Activated CD4-positive, alpha-beta T cell treated with anti-CD3 and anti-CD28 coated beads, Interleukin-2, amount 50 U/mL, for 48 hours (primary cell): ENCODE measurements at places on chromosomes 2 and 18.

GRCh38 chr2:198691236-198691635, 766.5 kb downstream of the SATB2 start:
- no peak for DNase-seq

- peak; percentile 35 for DNase-seq
Measured at GRCh38 chr2:23380562-23381065, 4.4 kb upstream of the KLHL29 start.

DNA sequence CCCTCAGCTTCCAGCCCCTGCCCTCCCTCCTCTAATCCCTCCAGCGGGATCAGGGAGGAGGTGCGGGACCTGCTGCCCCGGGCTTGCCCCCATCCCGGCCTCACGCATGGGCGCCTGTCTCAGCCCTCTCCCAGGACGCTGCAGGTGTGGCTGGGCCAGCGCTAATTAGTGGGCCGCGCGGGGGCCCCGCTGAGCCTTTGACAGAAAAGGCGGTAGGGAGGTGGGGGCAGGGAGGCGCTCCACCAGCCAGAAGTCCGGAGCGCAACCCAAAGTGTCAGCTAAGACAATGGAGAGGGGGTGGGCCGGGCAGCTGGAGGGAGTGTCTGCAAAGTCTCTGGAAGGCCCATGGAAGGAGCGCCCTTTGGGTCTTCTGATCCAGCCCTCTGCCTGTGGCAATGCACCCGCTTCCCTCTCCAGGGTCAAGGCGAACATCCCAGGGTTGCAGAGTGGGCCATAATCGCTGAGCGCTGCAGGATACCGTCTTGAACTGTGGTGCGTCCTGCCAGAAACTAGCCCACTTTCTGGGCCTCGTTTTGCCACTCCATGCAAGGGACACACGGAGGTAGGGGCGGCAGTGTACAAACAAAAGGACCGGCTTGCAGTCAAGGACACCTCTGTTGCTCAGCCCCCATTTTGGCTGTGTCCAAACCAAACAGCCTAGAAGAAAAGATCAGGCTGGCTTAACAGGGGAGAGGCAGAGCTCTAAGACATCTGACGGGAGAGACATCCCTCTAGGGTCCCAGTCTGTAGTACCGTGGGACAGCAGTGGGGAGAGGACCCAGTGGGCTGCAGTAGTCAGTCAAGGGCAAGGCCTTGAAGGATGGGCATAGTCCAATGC, 3.5 kb downstream of the ATP6V1B1 start:
- DNase-seq: no peak

GRCh38 chr2:186949726-186950256, 100.8 kb upstream of the ZSWIM2 start:
- no peak for DNase-seq

- no peak for DNase-seq
Measured at GRCh38 chr2:215413974-215414373, 21.9 kb downstream of the FN1 start.

GRCh38 chr2:84879584-84880394, 1.1 kb downstream of the TRABD2A start:
- DNase-seq: no peak

DNA sequence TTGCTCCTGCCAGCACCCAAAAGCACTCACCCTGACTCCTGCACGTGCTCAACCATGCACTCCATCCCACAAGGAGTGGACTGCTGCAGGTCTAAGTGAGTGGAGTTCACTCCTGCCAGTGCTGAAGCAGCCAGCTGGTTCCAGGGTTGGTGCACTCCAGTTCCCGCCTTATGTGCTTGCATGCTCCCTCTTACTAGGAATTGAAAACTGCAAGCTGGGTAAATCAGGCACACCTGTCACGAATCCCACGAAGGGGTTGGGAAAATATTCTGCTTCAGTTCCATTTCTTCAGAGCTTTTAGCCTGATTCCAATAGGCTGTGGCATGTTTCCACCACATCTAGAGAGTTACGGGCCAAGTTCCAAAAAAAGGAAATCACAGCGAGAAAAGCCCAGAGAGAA, 1365.5 kb upstream of the CHAC2 start:
- no peak for DNase-seq

DNA sequence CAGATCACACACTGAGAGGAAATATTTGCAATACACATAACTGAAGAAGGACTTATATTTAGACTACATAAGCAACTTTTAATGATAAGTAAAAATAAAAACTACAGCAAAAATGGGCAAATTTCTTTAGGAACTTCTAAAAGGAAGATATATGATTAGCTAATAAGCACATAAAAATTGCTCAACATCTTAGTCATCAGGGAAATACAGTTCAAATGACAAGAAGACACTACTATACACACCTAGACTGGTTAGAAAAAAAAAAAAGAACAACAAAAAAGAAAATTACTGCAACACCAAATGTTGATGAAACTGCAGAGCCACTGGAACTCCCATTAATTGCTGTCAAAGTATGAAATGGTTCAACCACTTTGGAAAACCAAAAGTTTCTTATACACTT, 1247.5 kb upstream of the ACVR2A start:
- DNase-seq: no peak

DNA sequence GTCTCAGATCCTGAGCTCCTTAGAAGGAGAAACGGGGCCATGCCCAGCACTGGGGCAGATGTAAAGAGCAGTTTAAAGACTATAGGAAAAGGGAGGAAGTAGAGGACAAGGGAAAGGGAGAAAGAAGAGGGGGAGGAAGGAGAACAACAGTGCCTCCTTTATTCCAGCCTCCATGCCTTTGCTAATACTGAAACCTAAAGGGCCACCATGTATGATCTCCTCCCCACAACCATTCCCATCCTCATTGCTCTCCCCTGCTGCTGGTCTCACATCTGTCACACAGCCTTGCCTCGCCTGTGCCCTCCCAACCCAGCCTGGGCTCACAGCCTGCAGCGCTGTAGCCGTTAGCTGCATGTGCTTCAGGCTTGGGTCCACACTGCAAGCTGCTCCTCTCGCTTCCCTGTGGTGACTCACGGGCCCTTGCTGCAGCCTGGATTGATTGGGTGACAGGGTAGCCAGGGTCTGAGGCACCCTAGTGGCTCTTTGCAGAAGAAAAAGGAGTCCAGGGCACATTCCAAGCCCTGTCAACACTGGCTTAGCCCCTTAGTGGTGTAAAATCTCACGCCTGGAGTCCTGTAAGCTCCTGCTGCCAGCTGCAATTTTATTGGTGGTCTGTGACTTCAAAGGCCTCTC, 281.9 kb downstream of the SRBD1 start:
- DNase-seq: no peak

DNA sequence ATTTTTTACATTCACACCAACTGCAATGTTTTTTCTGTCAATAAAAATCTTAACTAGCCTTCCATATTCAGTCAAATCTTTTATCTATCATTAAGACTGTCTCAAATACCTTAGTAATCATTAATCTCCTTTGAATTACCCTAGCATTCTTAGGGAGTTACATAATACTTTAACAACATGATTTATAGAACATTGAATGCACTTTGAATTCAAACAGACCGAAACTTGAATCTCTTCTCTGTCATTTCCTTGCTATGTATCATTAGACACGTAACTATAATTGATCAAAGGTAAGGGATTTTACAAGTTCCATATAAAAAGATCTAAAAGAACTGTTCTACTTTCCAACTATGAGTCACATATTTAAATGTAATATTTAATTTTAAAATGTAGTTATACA, 330.9 kb downstream of the RIT2 start:
- DNase-seq: no peak

- DNase-seq: peak; percentile 83
Measured at GRCh38 chr2:96527286-96528005, 9.1 kb upstream of the ARID5A start.

GRCh38 chr18:22082408-22082807, 87.0 kb upstream of the GATA6 start:
- DNase-seq: no peak

DNA sequence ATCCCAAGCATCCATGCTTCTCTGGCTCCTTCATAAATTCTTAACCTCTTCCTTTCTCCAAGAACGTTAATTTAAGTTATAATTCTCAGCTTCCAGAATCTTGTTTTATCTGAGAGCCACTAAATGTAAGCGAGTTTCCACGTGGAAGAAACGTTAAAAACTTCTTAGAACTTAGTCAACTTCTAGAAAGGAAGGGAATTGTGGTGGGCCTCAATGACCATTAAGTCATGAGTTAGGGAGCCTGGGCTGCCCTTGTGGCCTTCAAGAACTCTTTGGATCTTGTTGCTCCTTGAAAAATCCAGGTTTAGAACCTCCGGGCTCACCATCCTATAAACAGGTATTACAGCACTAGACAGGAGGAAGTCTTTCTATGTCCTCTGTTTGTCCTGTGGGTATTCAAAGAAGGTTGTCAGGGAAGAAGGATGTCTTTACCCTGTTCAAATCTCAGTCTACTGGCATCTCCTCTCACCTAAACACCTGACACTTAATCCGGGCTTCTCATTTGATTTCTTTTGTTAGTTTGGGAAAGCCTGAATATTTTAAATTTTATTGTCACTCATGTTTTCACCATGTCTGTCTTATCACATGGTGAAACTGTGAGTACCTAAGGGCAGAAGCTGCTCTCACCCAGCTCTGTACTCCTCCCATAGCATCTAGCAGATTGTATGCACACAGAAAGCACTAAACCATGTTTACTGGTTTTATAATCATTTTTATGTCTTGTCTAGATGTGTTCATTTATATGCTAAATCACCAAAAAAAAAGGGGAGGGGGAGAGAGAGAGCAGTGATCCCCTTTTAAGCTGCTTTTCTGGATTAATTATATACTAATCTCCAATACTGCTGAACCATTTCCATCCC, 6.3 kb downstream of the RND3 start:
- no peak for DNase-seq

- no peak for DNase-seq
Measured at GRCh38 chr2:54964271-54964670, 86.0 kb downstream of the RTN4 start.

DNA sequence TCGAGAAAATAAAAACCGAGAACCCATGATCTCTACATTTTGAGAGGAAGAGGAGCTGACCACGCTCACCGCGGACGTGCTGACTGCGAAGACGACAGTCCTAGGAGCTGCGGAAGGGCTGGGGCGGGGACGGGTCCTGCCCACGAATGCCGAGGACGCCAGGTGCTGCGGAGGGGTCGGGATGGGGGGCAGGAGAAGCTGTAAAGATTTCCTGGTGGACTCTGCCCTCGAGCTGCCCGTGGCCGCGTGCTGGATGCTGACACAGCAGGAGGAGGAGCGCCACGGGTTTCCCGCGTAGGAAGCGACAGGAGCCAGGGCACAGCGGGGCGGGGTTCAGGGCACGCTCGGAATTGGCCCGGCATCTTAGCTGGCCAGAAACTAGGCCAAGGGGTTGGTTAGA, 22.2 kb downstream of the ZSCAN30 start:
- peak; percentile 18 for DNase-seq

- DNase-seq: no peak
Measured at GRCh38 chr18:27948986-27949385, 227.9 kb downstream of the CDH2 start.

GRCh38 chr2:83587309-83587708, 871.8 kb downstream of the SUCLG1 start:
- no peak for DNase-seq

- DNase-seq: no peak
Measured at GRCh38 chr2:216372761-216373291, 543 bp upstream of the MARCHF4 start.

DNA sequence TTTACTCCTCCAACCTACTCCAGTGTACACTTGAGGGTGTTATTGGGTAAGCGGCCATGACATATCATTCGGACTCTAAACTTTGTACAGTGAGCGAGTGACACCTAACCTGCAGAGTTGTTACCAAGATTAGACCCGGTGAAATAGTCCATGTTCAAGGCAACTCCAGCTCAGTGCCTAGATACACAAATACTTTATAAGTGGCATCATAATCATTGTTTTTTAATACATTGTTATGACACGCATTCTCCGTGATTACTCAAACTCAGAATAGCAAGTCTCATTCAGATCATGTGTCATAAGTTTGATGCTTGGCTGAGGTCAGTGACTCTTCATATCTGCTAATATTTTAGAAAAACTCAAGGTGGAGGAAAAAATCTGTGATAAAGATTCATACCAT, 597.8 kb downstream of the DCC start:
- no peak for DNase-seq

- DNase-seq: peak; percentile 20
Measured at GRCh38 chr18:63025251-63026090, 294.1 kb downstream of the BCL2 start.

GRCh38 chr18:12027480-12027879, 46.2 kb downstream of the IMPA2 start:
- DNase-seq: no peak

DNA sequence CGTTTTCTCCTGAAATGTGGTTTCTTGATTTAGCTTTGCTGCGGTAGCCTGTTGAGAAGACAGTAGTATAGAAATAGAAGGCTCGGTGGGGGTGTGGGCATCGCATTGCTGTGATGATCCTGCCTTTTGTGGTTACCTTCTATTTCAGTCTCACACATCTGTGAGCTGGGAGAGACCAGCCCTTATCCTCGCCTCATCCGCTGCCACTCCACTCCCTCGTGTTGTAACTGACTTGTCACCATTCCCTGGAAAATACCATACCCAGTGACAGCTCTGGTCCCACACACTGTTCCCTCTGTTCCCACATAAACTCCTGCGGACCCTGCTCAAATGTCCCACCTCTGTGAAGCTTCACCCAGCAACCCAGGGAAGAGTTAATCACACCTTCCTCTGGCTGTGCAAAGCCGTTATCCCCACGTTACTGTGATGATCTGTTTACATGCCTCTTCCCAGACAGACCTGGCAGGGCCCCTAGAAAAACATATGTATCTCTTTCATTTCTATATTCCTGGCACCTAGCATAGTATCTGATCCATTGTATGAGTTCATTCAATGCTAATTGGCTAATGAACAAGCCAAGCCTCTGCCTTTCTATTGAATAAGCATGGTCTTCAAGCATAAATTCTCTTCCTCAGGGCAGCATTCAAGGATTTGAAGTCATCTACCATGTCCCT, 114.6 kb downstream of the MAPK4 start:
- no peak for DNase-seq

DNA sequence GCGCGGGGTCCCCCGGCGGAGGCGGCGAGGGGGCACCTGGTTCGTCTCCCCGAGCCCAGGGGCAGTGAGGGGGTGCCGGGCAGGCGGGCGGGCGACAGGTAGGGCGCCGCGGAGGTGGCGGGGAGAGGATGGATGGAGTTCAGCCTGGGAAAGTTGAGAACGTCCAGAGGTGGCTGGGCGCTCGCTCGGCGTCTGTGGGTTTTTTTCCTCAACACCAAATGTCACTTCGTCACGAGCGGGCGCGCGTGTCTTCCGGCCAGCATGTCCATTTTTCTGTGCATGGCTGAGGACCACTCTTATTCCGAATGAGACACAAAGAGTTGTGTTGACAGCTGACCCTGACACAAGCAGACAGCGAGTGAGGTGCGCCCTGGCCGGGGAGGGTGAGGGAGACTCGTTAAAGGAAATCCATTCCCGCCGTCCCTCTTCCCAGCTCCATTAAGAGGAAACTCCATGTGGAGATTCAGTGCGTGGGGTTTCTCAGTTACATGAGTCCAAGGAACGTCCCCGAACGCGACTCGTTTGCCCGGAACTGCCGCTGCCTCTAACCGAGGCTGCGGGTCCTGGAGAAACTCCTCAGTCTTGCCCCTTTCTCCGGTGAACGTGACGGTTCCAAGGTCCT, 859 bp downstream of the GREB1L start:
- no peak for DNase-seq

GRCh38 chr2:126907671-126908070, 9.0 kb downstream of the TEX51 start:
- DNase-seq: no peak
